ENCODE measurements at places on chromosomes 13 and 19.
A peak's percentile ranks its signal among the peaks of the same experiment; 100 is the strongest.

GRCh38 chr19:11383706-11384048, 437 bp downstream of the EPOR start:
- no peak for DNase-seq
- H3K4me3 ChIP-seq, result no peak overlapping the region
- H3K4me1 ChIP-seq, result peaks cover 25% of the 10 kb centered on the region
- H3K36me3 ChIP-seq, result peaks cover 4% of the 10 kb centered on the region
- H3K27ac ChIP-seq, result no peak overlapping the region
- H3K27me3 ChIP-seq, result peaks cover 33% of the 10 kb centered on the region

GRCh38 chr13:24116131-24116530, 44.4 kb upstream of the SPATA13 start:
- H3K27me3 ChIP-seq, result peaks cover 10% of the 10 kb centered on the region
- no peaks in the 10 kb centered on the region for H3K36me3 ChIP-seq
- H3K27ac ChIP-seq, result no peak overlapping the region
- no peaks in the 10 kb centered on the region for H3K4me1 ChIP-seq
- no peak overlapping the region for H3K4me3 ChIP-seq

DNA sequence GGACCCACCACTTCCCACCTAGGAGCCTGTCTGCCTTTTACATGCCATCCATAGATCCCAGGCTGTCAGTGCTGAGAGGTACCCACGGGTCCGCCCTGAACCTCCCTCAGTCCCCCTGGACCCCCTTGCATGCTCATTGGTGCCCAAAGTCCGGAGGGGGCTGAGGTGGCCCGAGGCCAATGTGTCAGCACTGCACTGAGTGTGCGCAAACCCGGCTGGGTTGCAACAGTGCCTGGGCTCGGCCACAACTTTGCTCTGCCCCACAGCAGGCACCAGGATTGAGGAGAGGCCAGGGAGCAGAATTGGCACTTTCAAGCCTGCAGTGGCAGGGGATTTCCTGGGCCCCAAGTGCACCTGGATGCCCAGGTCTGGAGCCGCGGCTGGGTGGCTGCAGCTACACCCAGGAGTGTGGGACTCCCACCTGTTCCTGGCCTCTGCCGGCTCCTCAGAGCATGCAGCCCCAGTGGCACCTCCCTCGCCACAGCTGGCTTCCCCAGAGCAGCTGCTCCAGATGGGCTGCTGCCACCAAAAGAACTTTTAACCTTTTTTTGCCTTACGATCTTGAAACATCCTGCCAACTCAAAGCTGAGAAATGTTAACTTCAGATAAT, 837.0 kb downstream of the SLITRK6 start:
- no peak overlapping the region for H3K4me3 ChIP-seq
- no peak for DNase-seq
- no peak overlapping the region for H3K27ac ChIP-seq
- no peaks in the 10 kb centered on the region for H3K4me1 ChIP-seq
- H3K27me3 ChIP-seq, result no peaks in the 10 kb centered on the region

DNA sequence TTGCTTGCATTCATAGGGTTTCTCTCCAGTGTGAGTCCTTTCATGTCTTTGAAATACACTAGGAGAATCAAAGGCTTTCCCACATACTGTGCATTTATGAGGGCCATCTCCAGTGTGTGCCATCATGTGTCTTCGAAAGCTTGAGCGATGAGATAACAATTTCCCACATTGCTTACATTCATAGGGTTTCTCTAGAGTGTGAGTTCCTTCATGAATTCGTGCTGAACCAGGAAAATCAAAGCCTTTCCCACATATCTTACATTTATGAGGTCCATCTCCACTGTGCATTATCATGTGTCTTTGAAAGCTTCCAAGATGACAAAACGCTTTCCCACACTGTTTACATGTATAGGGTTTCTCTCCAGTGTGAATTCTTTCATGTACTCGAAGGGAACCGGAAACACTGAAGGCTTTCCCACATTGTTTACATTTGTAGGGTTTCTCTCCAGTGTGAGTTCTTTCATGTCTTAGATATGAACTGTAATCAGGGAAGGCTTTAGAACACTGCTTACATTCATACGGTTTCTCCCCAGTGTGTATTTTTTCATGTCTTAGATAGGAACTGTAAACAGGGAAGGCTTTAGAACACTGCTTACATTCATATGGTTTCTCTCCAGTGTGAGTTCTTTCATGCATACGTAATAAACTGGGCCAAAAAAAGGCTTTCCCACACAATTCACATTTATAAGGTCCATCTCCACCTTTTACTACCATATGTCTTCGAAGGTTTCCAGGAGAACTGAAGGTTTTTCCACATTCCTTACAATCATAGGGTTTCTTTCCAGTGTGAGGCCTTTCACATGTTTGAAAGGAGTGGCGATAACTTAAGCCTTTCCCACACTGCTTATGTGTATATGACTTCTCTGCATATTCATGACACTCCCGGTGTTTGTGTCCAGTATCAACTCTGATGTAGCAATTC, 21.4 kb downstream of the ZNF44 start:
- H3K36me3 ChIP-seq, result peaks cover 90% of the 10 kb centered on the region
- peaks cover 5% of the 10 kb centered on the region for H3K4me1 ChIP-seq
- H3K4me3 ChIP-seq, result no peak overlapping the region
- H3K27ac ChIP-seq, result no peak overlapping the region

GRCh38 chr13:111286162-111286561, 34.3 kb upstream of the TEX29 start:
- H3K36me3 ChIP-seq, result peaks cover 16% of the 10 kb centered on the region
- H3K4me3 ChIP-seq, result no peak overlapping the region
- no peaks in the 10 kb centered on the region for H3K4me1 ChIP-seq
- no peak overlapping the region for H3K27ac ChIP-seq
- no peaks in the 10 kb centered on the region for H3K27me3 ChIP-seq

DNA sequence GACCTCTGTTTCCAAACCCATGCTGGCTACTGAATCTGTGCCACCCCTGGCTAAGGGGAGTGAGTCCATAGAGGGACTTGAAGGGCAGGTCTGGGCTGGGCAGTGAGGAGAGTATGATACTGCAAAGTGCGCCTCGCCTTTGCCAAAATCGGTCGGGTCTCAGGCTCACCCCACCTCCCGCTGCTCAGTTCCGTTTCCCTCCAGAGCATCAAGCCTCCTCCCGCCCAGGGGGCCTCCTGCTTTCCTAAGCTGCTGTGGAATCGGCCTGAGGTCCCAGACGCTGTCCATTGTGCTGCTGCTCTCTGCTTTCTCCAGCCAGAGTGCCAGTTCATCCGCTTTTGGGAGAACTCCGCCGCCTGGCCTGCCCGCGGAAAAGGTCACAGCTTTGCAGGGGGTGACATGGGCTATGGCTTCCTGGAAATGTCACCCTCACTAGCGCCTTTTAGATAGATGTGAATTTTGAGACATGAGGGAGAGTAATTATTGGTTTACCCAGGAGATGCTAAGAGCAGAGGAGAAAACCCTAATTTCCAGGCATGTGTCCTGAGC, 1418.4 kb downstream of the UQCRFS1 start:
- H3K27ac ChIP-seq, result peak overlapping the region; percentile 94
- H3K36me3 ChIP-seq, result peaks cover 21% of the 10 kb centered on the region
- DNase-seq, result peak; percentile 17
- H3K27me3 ChIP-seq, result no peaks in the 10 kb centered on the region

GRCh38 chr13:53158201-53158600, 129.6 kb downstream of the OLFM4 start:
- no peaks in the 10 kb centered on the region for H3K36me3 ChIP-seq
- H3K27ac ChIP-seq, result no peak overlapping the region
- no peak for DNase-seq
- H3K27me3 ChIP-seq, result peaks cover 22% of the 10 kb centered on the region
- no peak overlapping the region for H3K4me3 ChIP-seq

DNA sequence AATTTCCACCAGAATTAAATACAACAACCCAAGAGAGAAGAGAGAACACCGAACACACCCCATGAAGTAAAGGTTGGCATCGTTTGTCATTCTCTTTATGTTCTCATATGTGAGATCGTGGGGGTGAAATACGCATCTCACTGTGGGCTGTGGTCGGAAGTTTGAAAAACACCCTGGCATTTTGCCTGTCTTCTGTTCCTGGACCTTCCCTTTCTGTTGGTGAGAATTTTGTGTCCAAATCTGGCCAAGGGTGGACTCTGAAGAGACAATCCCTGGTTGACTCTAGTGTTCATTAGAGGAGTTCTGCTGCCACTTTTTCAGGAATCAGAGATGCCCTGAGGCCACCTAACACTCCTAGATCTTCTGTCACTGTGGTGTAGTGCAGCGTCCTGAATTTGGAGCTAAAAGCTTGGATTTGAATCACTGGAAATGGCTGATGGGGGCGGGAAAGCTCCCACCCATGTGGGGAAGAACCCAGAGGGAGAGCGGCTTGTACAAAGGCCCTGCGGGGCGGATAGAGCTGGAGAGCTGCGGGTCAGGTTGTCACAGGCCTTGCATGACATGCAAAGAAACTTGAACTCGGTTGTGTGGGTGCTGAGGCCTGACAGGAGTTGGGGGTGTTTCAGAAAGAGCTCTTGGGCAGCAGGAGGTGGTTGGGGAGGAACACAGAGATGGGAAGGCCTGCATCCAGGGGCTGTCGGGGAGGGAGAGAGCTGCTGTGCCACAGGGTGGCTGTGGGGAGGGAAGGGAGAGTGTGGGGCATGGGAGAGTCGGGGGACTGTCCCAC, 11.1 kb upstream of the SPATA13 start:
- DNase-seq, result no peak
- H3K27ac ChIP-seq, result no peak overlapping the region
- no peak overlapping the region for H3K4me3 ChIP-seq
- H3K36me3 ChIP-seq, result no peaks in the 10 kb centered on the region
- no peaks in the 10 kb centered on the region for H3K27me3 ChIP-seq

- no peaks in the 10 kb centered on the region for H3K36me3 ChIP-seq
- H3K27me3 ChIP-seq, result peaks cover 48% of the 10 kb centered on the region
- peak within 1 kb of the TSS; percentile 32 for H3K4me3 ChIP-seq
These were observed at the start of gene SACS for GRCh38 chr13:23433171-23434153. Gene SACS, minus strand, starts transcription at chr13:23433702. Its CDS starts 22,463 bp downstream, at chr13:23411239.

DNA sequence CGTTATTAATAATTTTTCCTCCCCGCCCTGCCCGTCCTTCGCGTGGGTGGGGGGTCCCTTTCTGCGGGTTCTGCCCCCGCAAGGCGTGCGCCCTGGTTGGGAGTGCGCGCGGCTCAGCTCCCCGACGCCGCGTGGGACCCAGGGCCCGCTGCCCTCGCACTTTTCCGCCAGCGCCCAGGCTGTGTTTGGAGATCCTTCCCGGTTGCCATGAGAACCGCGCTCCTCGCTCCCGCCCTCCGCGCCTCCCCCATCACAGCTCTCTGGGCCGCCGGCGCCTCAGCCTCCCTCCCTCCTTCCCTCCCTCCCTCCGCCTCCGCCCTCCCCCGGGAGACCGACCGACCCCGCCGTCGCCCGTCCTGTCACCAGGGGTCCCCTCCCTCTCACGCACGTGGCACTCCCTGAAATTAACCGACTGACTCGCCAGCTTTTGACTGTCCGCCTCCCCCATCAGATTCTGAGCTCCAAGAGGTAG, 2.4 kb upstream of the SSBP4 start:
- peaks cover 58% of the 10 kb centered on the region for H3K4me1 ChIP-seq
- H3K27ac ChIP-seq, result peak overlapping the region; percentile 85
- H3K4me3 ChIP-seq, result peak overlapping the region; percentile 73
- peaks cover 45% of the 10 kb centered on the region for H3K27me3 ChIP-seq

GRCh38 chr19:33413868-33414666, 40.6 kb downstream of the CEBPG start:
- H3K4me3 ChIP-seq, result no peak overlapping the region
- no peaks in the 10 kb centered on the region for H3K36me3 ChIP-seq
- DNase-seq, result no peak
- H3K4me1 ChIP-seq, result peaks cover 6% of the 10 kb centered on the region

DNA sequence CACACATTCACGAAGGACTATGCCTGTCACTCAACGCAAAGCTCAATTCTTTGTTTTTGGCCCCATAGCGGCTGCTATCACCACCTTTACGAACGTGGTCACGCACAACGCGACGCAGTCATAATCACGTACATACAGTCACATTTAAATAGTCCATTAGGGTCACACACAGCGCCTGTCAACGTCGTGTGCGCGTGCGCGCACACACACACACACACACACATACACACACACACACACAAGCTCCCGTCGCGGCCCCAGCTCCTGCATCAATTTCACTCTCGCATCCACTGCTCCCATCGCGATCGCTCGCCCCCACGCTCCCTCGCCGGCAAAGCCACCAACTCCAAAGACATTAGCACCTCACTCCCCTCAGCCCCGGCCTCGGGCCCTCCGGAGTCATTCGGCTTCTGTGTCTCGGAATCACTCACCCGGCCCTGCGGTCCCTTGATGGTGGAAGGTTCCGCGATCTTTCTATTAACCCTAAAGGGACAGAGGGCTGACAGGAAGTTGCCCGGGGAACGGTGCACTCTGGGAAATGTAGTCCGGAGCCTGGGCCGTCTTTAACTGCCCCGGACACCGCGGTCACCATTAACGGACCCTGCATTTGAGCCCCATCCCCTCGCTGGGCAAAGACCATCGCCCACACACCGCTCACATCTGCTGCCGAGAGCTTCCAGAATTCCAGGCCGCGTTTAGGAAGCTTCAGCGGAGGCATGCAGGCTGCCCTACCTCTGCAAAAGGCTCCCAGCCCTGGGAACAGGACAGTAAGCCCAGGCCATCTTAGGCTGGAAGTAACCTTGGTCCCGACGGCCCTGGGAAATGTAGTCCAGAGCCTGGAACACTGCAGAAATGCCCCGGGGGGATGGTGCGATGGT, at the start of gene ZNF790:
Gene ZNF790, minus strand, starts transcription at position 482 of the 878 bp plus-strand sequence. CDS start 12,768 bp downstream, outside the sequence.
- H3K27ac ChIP-seq, result no peak within 1 kb of the TSS
- H3K4me1 ChIP-seq, result peaks cover 3% of the 10 kb centered on the region
- DNase-seq, result peak; percentile 85

- no peaks in the 10 kb centered on the region for H3K36me3 ChIP-seq
- H3K4me1 ChIP-seq, result no peaks in the 10 kb centered on the region
- H3K4me3 ChIP-seq, result no peak overlapping the region
- H3K27ac ChIP-seq, result no peak overlapping the region
These were observed 42.2 kb downstream of the COL4A2 start for GRCh38 chr13:110349239-110349638.

- H3K4me1 ChIP-seq, result peaks cover 5% of the 10 kb centered on the region
- DNase-seq, result no peak
- no peak overlapping the region for H3K4me3 ChIP-seq
- no peak overlapping the region for H3K27ac ChIP-seq
These were observed 10.2 kb upstream of the SIGLEC6 start for GRCh38 chr19:51541458-51542357.

GRCh38 chr19:9848762-9849161, 13.6 kb downstream of the PIN1 start:
- peaks cover 14% of the 10 kb centered on the region for H3K36me3 ChIP-seq
- H3K27ac ChIP-seq, result no peak overlapping the region
- DNase-seq, result no peak

All from activated naive CD8-positive, alpha-beta T cell treated with anti-CD3 and anti-CD28 coated beads for 36 hours (primary cell).